ENCODE measurements at places on chromosomes 3 and 15. TPM values are rescaled to one million over a fixed set of nuclear protein-coding genes. Genes with fewer than 3 reads are reported as not detected.

COPB2 gene
- 101 TPM for total RNA-seq

TRIM69 gene
- total RNA-seq = 65.0 TPM

CCDC13 gene
- total RNA-seq = 0.70 TPM

MAP1A gene
- total RNA-seq = 2.0 TPM

GASK1A gene
- not detected for total RNA-seq

MUSTN1 gene
- total RNA-seq = 0.76 TPM

CADPS gene
- total RNA-seq = not detected

FRMD5 gene
- total RNA-seq = not detected

OR5K1 gene
- not detected for total RNA-seq

AADACL2 gene
- total RNA-seq = not detected

COL8A1 gene
- 0.13 TPM for total RNA-seq

WNT5A gene
- not detected for total RNA-seq

HYAL1 gene
- 0.22 TPM for total RNA-seq

DNA sequence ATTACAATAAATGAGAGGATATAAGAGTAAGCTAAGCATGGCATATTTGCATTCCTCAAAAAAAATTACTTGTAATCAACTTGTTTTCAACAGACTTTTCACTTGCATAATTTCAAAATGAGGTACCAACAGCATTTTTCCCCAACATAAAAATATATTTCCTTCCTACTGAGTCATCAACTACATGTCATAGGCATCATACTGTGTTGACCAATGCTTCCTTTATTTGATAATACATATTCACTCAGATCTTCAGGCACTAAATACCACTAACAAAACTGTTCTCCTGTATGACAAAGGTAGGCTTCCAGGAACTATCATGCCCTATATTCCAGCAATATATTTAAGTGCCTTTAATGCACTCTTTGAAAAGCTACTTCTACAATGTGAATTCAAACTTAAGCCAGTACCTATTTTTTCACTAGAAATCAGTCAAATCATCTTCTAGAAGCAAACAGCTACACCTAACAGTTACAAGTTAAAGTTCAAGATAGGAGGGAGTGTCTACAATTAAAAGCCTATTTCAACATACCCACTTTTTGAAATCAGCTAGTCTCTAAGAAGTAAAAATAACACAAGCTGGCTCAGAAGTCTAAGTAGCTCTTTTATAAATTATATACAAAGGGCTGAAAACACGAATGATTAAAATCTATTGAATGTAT is 11.3 kb downstream of the ADAM10 start:
- no peaks in the 10 kb centered on the region for H3K27me3 ChIP-seq
- no peak overlapping the region for H3K4me3 ChIP-seq
- DNase-seq = no peak
- no peak overlapping the region for H3K27ac ChIP-seq

- no peak overlapping the region for H3K4me3 ChIP-seq
- H3K27me3 ChIP-seq = no peaks in the 10 kb centered on the region
- no peaks in the 10 kb centered on the region for H3K36me3 ChIP-seq
- H3K4me1 ChIP-seq = no peaks in the 10 kb centered on the region
- no peak overlapping the region for H3K27ac ChIP-seq
These were observed 85.9 kb upstream of the IGF1R start for GRCh38 chr15:98562331-98562937.

DNA sequence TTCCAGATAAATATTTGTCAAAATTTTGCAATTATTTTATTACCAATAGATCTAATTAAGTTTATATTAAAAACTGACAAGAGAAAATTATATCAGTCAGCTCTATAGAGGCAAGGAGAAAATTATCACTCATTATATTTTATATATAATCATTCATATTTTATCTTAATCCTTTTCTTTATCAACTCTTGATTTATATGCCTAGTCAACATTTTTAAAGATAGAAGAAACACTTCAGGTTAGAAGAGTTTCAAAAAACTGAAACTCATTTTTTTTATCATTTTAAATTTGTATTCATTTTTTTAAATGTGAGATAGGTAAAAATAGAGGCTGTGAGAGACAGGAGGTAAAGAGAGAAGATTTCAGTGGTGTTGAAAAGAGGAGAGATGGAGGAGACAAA is 217.3 kb upstream of the P2RY1 start:
- no peak overlapping the region for H3K4me3 ChIP-seq
- DNase-seq = no peak
- no peak overlapping the region for H3K27ac ChIP-seq

- no peaks in the 10 kb centered on the region for H3K4me1 ChIP-seq
- no peaks in the 10 kb centered on the region for H3K27me3 ChIP-seq
- H3K36me3 ChIP-seq = no peaks in the 10 kb centered on the region
These were observed 15.3 kb upstream of the UNC13C start for GRCh38 chr15:53962646-53963561.

- no peaks in the 10 kb centered on the region for H3K27me3 ChIP-seq
- H3K36me3 ChIP-seq = no peaks in the 10 kb centered on the region
- H3K4me3 ChIP-seq = peak overlapping the region; percentile 35
- peak overlapping the region; percentile 62 for H3K27ac ChIP-seq
- H3K4me1 ChIP-seq = peaks cover 60% of the 10 kb centered on the region
These were observed 15.5 kb downstream of the TBC1D2B start for GRCh38 chr15:78061963-78062427.

GRCh38 chr15:42071717-42072116 is 22.6 kb downstream of the PLA2G4D start:
- no peak overlapping the region for H3K4me3 ChIP-seq
- H3K27ac ChIP-seq = no peak overlapping the region
- H3K27me3 ChIP-seq = no peaks in the 10 kb centered on the region
- DNase-seq = no peak
- no peaks in the 10 kb centered on the region for H3K36me3 ChIP-seq
- no peaks in the 10 kb centered on the region for H3K4me1 ChIP-seq

DNA sequence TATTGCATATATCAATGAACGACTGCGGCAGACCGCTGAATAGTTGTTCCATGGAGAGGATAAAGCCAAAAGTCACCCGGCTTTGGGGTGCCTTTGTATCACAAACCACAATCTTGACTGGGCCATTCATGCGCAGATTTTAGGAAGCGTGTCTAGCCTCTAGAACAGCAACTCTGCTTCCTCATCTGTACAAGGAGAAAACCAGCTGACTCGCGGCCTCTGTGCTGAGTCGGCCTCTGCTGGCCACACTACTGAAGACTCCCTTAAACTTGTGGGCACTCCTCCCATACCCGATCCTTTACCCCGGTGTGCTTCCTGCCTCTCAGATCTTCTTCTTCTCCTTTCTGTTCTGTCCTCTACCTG is 872 bp downstream of the DLEC1 start:
- H3K4me3 ChIP-seq = peak overlapping the region; percentile 62
- H3K27me3 ChIP-seq = no peaks in the 10 kb centered on the region
- H3K4me1 ChIP-seq = peaks cover 8% of the 10 kb centered on the region
- peak overlapping the region; percentile 62 for H3K27ac ChIP-seq

GRCh38 chr3:168001244-168001643 is 94.5 kb downstream of the GOLIM4 start:
- no peak for DNase-seq
- H3K36me3 ChIP-seq = no peaks in the 10 kb centered on the region
- H3K4me3 ChIP-seq = no peak overlapping the region

- no peaks in the 10 kb centered on the region for H3K27me3 ChIP-seq
- H3K4me3 ChIP-seq = no peak overlapping the region
- no peak overlapping the region for H3K27ac ChIP-seq
These were observed 93.1 kb downstream of the DNASE1L3 start for GRCh38 chr3:58117561-58118181.

GRCh38 chr15:48537271-48538113 is 108.0 kb downstream of the FBN1 start:
- H3K27ac ChIP-seq = no peak overlapping the region
- H3K36me3 ChIP-seq = no peaks in the 10 kb centered on the region
- no peaks in the 10 kb centered on the region for H3K27me3 ChIP-seq
- H3K4me1 ChIP-seq = no peaks in the 10 kb centered on the region
- no peak for DNase-seq
- H3K4me3 ChIP-seq = no peak overlapping the region

DNA sequence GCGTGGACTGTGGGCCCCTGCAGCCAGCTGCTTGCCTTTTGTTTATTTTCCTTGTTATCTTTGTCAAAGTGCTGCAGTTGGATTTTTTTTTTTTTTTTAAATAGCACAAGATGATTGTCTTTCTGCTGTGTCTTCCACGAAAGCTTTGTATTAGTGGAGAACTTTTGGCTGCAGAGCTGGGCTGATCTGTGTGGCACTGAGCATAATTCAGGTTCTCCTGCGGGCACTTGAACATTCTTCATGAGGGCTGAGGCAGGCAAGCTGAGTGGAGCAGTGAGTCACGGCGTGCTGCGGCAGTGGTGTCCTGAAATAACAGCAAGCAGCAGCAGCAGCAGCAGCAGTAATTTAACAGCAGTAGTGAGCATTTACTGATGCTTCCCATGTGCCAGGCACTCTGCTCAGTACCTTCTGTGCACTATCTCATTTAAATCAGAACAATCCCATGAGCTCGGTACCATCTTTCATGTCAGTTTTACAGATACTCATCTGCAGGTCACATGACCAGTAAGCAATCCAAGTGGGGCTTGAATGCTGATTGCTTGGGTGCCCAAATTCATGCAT is 45.8 kb downstream of the MITF start:
- DNase-seq = no peak
- no peaks in the 10 kb centered on the region for H3K27me3 ChIP-seq
- no peaks in the 10 kb centered on the region for H3K4me1 ChIP-seq

- DNase-seq = no peak
- H3K36me3 ChIP-seq = no peaks in the 10 kb centered on the region
- no peaks in the 10 kb centered on the region for H3K27me3 ChIP-seq
These were observed 155.3 kb upstream of the LPP start for GRCh38 chr3:187998611-187999010.

DNA sequence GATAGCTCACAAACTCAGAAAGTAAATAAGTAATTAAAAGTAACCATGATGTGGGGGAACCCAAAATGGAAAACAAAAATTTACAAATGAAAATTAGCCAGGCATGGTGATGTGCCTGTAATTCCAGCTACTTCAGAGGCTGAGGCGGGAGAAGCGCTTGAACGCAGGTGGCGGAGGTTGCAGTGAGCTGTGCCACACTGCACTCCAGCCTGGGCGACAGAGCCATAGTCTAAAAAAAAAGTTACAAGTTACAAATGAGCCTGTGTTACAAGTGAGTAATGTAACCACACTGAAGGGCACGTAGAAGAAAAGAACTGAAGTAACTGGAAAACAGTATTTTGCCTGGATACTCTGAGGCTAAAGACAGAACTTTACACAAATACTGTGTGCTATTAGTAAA is 11.3 kb downstream of the EXOSC7 start:
- H3K27ac ChIP-seq = no peak overlapping the region
- peaks cover 36% of the 10 kb centered on the region for H3K4me1 ChIP-seq
- peaks cover 16% of the 10 kb centered on the region for H3K36me3 ChIP-seq
- H3K27me3 ChIP-seq = no peaks in the 10 kb centered on the region
- H3K4me3 ChIP-seq = no peak overlapping the region
- DNase-seq = no peak

DNA sequence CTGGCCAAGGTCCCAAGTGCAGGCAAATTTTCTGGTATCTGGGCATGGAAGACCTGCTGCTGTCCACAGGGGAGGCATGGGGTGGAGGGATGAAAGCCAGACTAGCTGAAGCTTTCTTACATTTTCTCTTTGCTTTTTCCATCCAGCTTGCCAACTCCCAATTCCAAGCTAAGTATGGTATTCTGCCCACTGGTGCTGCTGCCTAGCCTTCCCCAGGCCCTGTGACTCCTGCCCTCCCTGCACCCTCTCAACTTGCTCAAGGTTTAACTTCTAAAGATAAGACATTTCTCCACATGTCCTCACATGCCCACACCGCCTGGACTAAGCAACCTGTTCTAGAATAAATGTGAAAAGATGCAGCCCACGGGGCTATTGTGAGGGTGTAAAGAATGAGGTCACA is 59.5 kb upstream of the HACD2 start:
- no peaks in the 10 kb centered on the region for H3K36me3 ChIP-seq
- no peak for DNase-seq
- no peak overlapping the region for H3K4me3 ChIP-seq
- no peaks in the 10 kb centered on the region for H3K27me3 ChIP-seq

DNA sequence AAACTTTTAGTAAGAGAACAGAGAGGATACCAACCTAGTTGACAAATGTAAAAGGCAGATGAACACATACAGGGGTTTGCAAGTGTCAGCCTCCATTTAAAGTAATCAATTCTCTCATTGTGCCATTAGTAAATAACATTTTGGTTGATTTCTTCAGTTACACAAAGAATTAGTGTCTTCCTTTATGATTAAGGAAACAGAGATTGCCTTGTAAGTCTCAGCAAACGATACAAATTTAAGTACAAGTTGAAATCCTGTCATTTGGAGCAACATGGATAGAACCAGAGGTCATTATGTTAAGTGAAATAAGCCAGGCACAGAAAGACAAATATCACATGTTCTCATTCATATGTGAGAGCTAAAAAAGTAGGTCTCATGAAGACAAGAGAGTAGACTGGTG is 26.1 kb downstream of the MYO5A start:
- peaks cover 7% of the 10 kb centered on the region for H3K4me1 ChIP-seq
- no peaks in the 10 kb centered on the region for H3K36me3 ChIP-seq
- no peak for DNase-seq
- no peaks in the 10 kb centered on the region for H3K27me3 ChIP-seq
- no peak overlapping the region for H3K4me3 ChIP-seq

DNA sequence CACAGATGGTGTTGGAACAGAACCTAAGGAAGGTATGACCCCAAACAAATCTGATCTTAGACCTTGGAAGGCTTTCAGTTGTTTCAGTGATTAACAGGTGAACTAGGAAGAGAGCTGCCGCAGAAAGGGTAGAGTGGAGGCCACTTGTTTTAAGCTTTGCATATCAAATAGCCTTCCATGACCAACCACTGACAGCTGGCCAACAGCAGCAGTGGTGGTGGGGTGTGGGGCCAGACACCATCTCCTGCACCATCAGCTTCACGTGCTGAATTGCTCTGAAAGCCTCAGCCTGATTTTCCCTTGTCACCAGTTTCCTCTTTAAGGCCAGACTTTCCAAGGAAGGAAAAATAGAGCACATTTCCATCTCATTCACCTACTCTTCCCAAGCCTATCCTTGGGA is 16.6 kb upstream of the OSBPL11 start:
- H3K27ac ChIP-seq = no peak overlapping the region
- no peaks in the 10 kb centered on the region for H3K36me3 ChIP-seq
- no peaks in the 10 kb centered on the region for H3K4me1 ChIP-seq
- no peak for DNase-seq

DNA sequence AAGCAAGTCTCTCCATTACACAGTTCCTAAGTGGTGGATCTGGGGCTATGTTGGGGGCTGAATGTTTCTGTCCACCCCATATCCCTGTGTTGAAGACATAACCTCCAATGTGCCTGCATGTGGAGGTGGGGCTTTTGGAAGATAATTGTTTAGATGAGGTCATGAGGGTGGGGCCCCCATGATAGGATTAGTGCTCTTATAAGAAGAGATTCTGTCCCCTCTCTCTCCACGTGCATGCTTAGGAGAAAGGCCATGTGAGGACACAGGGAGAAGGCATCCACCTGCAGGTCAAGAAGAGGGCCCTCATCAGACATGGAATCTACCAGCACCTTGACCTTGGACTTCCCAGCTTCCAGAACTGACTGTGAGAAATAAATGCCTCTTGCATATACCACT is 231.0 kb upstream of the CHRNA7 start:
- H3K36me3 ChIP-seq = no peaks in the 10 kb centered on the region
- H3K4me3 ChIP-seq = no peak overlapping the region
- no peaks in the 10 kb centered on the region for H3K4me1 ChIP-seq
- no peaks in the 10 kb centered on the region for H3K27me3 ChIP-seq

- H3K4me1 ChIP-seq = no peaks in the 10 kb centered on the region
- no peaks in the 10 kb centered on the region for H3K36me3 ChIP-seq
- no peak overlapping the region for H3K27ac ChIP-seq
These were observed 79.4 kb downstream of the RPLP1 start for GRCh38 chr15:69532066-69532465.

- H3K27ac ChIP-seq = no peak overlapping the region
- no peak overlapping the region for H3K4me3 ChIP-seq
- no peaks in the 10 kb centered on the region for H3K27me3 ChIP-seq
- no peak for DNase-seq
These were observed 16.3 kb downstream of the ZNF385D start for GRCh38 chr3:21734746-21735145.
